HFFc6 (cell line): ENCODE measurements at places on chromosomes 3 and 15. TPM values are rescaled to one million over a fixed set of nuclear protein-coding genes. Genes with fewer than 3 reads are reported as not detected.
A peak's percentile ranks its signal among the peaks of the same experiment; 100 is the strongest.

- peaks cover 2% of the 10 kb centered on the region for H3K27me3 ChIP-seq
- no peak overlapping the region for H3K27ac ChIP-seq
- no peak for DNase-seq
- no peaks in the 10 kb centered on the region for H3K36me3 ChIP-seq
These were observed 64.3 kb downstream of the SLC12A8 start for GRCh38 chr3:125148016-125148812.

DNA sequence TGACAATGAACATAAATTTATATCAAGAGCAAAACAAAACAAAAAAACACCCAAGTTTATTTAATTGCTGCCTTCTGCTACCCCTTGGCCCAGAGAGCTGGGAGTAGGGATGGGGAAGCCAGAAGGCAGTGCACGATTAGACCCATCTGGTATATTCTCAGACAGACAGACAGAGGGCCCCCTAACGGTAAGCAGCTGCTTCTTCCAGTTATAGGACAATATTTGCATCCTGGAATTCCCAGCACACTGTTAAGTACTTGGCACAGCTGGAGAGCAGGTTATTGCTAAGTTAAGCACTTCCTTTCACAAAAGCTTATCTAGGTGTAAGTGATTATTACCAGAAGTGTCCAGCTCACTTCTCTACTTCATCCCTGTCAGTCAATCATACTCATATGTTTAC, 39.3 kb downstream of the C2CD4B start:
- peaks cover 5% of the 10 kb centered on the region; the same call in 1 of the 2 replicates for H3K27me3 ChIP-seq
- peaks cover 5% of the 10 kb centered on the region; the same call in 1 of the 2 replicates for H3K4me1 ChIP-seq
- H3K4me3 ChIP-seq = no peak overlapping the region
- DNase-seq = peak; percentile 50
- H3K36me3 ChIP-seq = no peaks in the 10 kb centered on the region
- no peak overlapping the region for H3K27ac ChIP-seq

DNA sequence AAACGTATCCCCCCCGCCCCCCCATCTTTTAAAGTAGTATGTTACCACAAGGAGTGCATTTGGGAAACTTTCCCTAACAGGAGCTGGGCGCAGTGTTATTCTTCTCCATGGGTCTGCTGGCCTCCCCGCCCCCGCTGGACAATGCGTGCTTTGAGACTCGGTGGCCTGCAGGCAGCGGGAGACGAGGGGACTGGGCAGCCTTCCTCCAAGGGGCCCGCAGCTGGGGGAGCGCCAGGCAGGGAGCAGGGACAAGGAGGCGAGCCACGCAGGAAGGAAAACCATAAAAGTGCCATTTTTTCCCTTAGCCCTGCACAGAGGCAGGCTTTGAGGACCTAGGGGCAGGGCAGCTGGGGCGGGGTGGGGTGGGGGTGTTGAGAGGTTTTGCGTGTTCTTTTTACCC, 14.1 kb downstream of the SOX2 start:
- DNase-seq = no peak
- no peaks in the 10 kb centered on the region for H3K36me3 ChIP-seq

DNA sequence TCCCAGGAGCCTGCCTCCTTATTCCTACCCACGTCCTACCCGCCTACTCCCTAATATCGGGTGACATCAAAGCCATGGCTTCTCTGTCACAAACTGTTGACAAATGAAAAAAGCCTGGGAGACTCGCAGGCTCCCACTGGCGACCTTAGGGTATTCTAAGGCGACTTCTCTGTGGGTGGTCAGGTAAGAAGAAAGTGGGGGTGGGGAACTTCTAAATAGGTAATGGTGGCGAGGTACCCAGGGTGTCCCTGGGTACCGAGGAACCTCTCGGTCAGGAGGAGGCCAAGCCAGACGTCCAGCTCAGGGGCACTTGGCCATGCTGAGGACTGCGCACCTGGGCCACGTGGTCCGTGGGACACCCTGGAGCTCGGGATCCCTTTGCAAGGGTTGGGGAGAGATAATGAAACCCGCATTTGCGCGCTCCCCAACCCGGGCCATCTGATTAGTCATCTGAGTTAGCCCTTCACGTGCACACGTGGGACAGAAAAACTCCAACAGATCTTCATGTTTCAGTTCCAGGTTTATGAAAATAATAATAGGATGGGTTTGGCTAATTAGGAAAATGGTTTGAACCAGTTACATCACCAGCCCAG, 78.2 kb downstream of the NR2F2 start:
- no peak overlapping the region for H3K27ac ChIP-seq
- peaks cover 11% of the 10 kb centered on the region for H3K4me1 ChIP-seq
- H3K27me3 ChIP-seq = peaks cover 63% of the 10 kb centered on the region
- no peaks in the 10 kb centered on the region for H3K36me3 ChIP-seq
- H3K4me3 ChIP-seq = peak overlapping the region; percentile 51
- DNase-seq = no peak

- no peaks in the 10 kb centered on the region for H3K4me1 ChIP-seq
- no peak overlapping the region for H3K4me3 ChIP-seq
- no peak overlapping the region for H3K27ac ChIP-seq
These were observed 267.7 kb downstream of the CHL1 start for GRCh38 chr3:464255-464654.

Gene IGSF10
- total RNA-seq = 0.02 TPM in 1 of 3 replicates, not detected in the others

DNA sequence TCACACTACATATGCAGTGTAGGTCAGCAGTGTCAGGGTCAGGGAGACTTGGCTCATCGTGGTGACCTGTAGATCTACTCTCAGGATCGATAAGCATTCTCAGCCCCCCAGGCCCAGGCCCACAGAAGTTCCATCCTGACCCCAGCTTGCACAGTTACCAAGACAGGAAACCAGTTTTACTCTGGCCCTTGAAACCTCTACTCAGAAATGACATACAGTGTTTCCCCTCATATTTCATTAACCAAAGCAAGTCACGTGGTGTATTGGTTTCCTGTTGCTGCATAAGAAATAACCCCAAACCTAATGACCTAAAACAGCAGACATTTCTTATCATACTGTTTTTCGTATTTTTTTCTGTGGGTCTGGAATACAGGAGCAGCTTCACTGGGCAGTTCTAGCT, 242.2 kb downstream of the SLCO3A1 start:
- DNase-seq = no peak
- H3K27ac ChIP-seq = no peak overlapping the region
- no peak overlapping the region for H3K4me3 ChIP-seq
- peaks cover 9% of the 10 kb centered on the region for H3K4me1 ChIP-seq
- H3K27me3 ChIP-seq = peaks cover 2% of the 10 kb centered on the region; the same call in 1 of the 2 replicates

Gene HTR3E
- not detected in 3 replicates for total RNA-seq

- H3K27ac ChIP-seq = no peak overlapping the region
- DNase-seq = no peak
- H3K36me3 ChIP-seq = peaks cover 7% of the 10 kb centered on the region
- no peak overlapping the region for H3K4me3 ChIP-seq
- peaks cover 41% of the 10 kb centered on the region for H3K4me1 ChIP-seq
These were observed 332.8 kb downstream of the NLGN1 start for GRCh38 chr3:173730391-173730790.

Gene RBM6
- total RNA-seq = 33.7 to 41.6 TPM (median 34.2 TPM) in 3 replicates

DNA sequence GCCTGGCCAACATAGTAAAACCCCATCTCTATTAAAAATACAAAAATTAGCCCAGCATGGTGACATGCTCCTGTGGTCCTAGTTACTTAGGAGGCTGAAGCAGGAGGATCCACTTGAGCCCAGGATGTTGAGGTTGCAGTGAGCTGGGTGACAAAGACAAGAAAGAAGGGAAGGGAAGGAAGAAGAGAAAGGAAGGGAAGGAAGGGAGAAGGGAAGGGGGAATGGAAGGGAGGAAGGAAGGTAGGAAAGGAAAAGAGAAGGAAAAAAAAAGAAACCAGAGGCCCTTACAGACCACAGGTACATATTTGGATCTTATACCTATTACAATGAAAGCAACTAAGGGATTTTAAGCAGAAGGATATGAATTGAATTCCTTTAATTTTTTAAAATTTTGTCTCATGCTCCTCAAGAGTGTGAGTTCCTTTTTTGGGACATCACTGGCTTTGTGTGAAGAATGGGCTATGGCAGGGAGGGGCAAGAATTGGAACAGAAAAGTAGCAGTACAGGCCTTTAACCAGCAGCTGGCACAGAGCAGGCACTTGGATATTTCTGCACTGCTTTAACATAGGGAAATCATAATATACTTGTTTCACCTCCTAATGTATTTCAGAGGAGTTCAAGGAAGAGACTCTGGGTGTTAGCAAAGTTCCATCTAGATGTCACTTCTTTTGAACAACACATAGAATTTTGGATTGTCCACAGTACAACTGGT, 7.9 kb downstream of the RAB27A start:
- peak overlapping the region; percentile 32; the same call in 1 of the 2 replicates for H3K4me3 ChIP-seq
- H3K4me1 ChIP-seq = peaks cover 51% of the 10 kb centered on the region
- H3K36me3 ChIP-seq = peaks cover 6% of the 10 kb centered on the region; the same call in 1 of the 2 replicates

- peaks cover 6% of the 10 kb centered on the region for H3K27me3 ChIP-seq
- no peak overlapping the region for H3K4me3 ChIP-seq
- no peaks in the 10 kb centered on the region for H3K4me1 ChIP-seq
- H3K36me3 ChIP-seq = no peaks in the 10 kb centered on the region
These were observed 76.8 kb upstream of the LRIG1 start for GRCh38 chr3:66577426-66578203.

DNA sequence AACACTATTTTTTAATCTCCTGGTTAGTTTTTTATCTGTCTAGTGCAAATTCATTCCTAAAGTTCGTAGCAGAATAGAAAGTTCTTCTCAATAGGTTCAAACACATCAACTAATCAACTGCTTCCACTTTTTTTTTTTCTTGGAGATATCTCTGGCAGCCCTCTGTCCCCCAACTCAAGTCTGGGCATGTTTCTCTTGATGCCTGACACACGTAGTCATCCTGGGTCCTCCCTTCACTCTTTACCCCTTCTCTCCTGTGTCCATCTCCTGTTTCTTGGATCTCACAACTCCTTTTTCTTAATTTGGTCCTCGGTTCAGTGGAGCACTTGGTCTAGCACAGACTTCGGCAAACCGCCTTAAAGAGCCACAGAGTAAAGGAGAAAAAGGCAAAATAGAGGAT, 14.4 kb downstream of the TNFAIP8L3 start:
- H3K4me1 ChIP-seq = peaks cover 23% of the 10 kb centered on the region
- H3K4me3 ChIP-seq = no peak overlapping the region
- H3K27ac ChIP-seq = no peak overlapping the region
- no peaks in the 10 kb centered on the region for H3K36me3 ChIP-seq

- no peak overlapping the region for H3K27ac ChIP-seq
- H3K4me1 ChIP-seq = no peaks in the 10 kb centered on the region
- DNase-seq = no peak
- H3K27me3 ChIP-seq = peaks cover 11% of the 10 kb centered on the region
- no peak overlapping the region for H3K4me3 ChIP-seq
- H3K36me3 ChIP-seq = no peaks in the 10 kb centered on the region
These were observed 13.9 kb downstream of the RASGRF1 start for GRCh38 chr15:79076661-79077060.

- no peak overlapping the region for H3K4me3 ChIP-seq
- no peaks in the 10 kb centered on the region for H3K4me1 ChIP-seq
- DNase-seq = no peak
- H3K27me3 ChIP-seq = no peaks in the 10 kb centered on the region
- no peaks in the 10 kb centered on the region for H3K36me3 ChIP-seq
These were observed 174.7 kb upstream of the SLC24A5 start for GRCh38 chr15:47945872-47946650.

GRCh38 chr3:107662124-107662507, 139.4 kb downstream of the BBX start:
- peak overlapping the region; percentile 85 for H3K27ac ChIP-seq
- no peaks in the 10 kb centered on the region for H3K36me3 ChIP-seq
- H3K4me1 ChIP-seq = peaks cover 83% of the 10 kb centered on the region
- no peaks in the 10 kb centered on the region for H3K27me3 ChIP-seq

- H3K27ac ChIP-seq = no peak overlapping the region; the same call in 1 of the 2 replicates
- H3K4me3 ChIP-seq = no peak overlapping the region
These were observed 23.3 kb downstream of the UBR1 start for GRCh38 chr15:43082509-43082908.

Gene NPAP1
- total RNA-seq = not detected in 3 replicates

- no peaks in the 10 kb centered on the region; the same call in 1 of the 2 replicates for H3K27me3 ChIP-seq
- no peak overlapping the region for H3K27ac ChIP-seq
- DNase-seq = no peak
- H3K4me1 ChIP-seq = peaks cover 5% of the 10 kb centered on the region; the same call in 1 of the 2 replicates
- H3K4me3 ChIP-seq = no peak overlapping the region
- peaks cover 15% of the 10 kb centered on the region for H3K36me3 ChIP-seq
These were observed 126.6 kb upstream of the MME start for GRCh38 chr3:154953538-154953937.

GRCh38 chr3:139285691-139286090, 58.1 kb upstream of the MRPS22 start:
- no peak for DNase-seq
- no peak overlapping the region for H3K27ac ChIP-seq
- peak overlapping the region; percentile 32; the same call in 1 of the 2 replicates for H3K4me3 ChIP-seq
- peaks cover 11% of the 10 kb centered on the region for H3K27me3 ChIP-seq
- peaks cover 23% of the 10 kb centered on the region for H3K36me3 ChIP-seq
- peaks cover 76% of the 10 kb centered on the region for H3K4me1 ChIP-seq

- H3K27ac ChIP-seq = no peak overlapping the region
- H3K27me3 ChIP-seq = no peaks in the 10 kb centered on the region
- no peak for DNase-seq
These were observed 4.6 kb upstream of the RTP2 start for GRCh38 chr3:187706971-187707370.

Gene TRPM7
- 21.7 to 23.1 TPM (median 21.9 TPM) in 3 replicates for total RNA-seq

DNA sequence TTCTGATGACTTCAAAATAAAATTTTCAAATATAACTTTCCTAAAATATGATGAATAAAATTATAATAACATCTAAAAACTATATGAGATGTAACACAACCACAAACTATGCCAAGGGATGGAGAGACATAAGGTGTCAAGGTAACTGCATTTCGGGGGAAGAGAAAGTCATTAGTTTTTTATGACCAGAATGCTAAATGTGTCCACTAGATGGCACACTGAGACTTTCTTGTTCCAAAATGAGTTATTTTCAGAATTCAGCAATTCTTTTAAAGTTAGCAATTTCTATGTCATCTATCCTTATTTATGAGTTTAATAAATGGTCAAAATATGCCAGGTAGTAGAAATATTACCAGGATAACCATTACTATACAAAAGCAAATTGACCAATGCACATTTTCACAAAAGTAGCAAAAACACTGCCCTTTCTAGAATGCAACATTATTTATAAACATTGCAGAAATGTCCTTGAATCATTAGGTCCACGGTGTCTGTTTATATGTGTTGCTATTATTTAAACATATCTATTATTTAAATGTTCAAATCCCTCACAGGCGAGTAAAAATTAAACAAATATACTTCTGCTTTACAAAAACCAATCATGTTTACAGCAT, 374.2 kb downstream of the PLCL2 start:
- H3K36me3 ChIP-seq = no peaks in the 10 kb centered on the region
- no peaks in the 10 kb centered on the region for H3K4me1 ChIP-seq
- H3K27ac ChIP-seq = no peak overlapping the region
- H3K4me3 ChIP-seq = no peak overlapping the region

DNA sequence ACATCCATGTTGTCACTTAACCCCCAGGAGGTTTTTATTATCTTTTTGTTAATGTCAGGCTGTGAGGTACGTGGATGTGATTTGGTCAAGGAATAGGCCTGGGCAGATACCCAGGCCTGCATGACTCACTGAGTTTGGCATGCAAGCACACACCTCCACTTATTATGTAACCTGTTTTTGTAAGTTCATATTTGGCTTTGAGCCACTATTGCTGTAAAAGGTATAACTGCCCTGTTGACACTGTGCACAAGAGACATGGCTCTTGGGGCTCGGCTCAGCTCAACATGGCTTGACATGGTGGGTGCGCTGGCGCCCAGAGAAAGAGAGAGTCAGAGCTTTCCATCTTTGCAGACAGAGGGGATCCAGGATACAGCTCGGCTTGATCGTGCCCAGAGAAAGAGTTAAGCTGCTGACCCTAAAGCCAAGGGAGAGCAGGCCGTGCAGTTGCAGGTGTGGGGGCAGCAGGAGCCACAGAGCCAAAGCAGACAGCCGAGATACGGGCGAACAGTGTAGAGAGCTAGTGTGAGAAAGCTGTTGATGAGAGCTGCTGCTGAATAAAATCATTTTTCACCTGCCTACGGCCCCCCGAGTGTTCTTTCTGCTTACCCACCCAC, 67.9 kb upstream of the UNC13C start:
- H3K36me3 ChIP-seq = peaks cover 5% of the 10 kb centered on the region; the same call in 1 of the 2 replicates
- H3K27me3 ChIP-seq = peaks cover 1% of the 10 kb centered on the region; the same call in 1 of the 2 replicates
- DNase-seq = no peak
- H3K4me1 ChIP-seq = no peaks in the 10 kb centered on the region
- H3K4me3 ChIP-seq = no peak overlapping the region

Gene GPR62
- not detected in 3 replicates for total RNA-seq
